Tibial nerve (tissue), 4 donors: ENCODE measurements at places on chromosomes 13 and 19. TPM values are rescaled to one million over a fixed set of nuclear protein-coding genes. Genes with fewer than 3 reads are reported as not detected.

- DNase-seq, result no peak
Observed at GRCh38 chr19:1685046-1685445, 32.6 kb upstream of the TCF3 start.

The IZUMO2 gene
- not detected for total RNA-seq

The PLPP2 gene
- 2.5 TPM for total RNA-seq

DNA sequence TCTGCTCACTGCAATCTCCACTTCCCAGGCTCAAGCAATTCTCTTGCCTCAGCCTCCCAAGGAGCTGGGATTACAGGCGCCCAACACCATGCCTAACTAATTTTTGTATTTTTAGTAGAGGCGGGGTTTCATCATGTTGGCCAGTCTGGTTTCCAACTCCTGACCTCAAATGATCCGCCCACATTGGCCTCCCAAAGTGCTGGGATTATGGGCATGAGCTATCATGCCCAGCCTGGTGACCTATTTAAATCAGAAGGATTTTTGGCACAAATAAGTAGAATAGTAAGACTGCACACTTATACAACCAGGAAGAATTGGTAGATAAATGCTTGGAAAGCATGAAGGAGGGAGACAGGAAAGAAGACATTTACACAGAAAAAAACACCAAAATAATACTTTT lies 53.4 kb upstream of the AKAP11 start:
- DNase-seq, result no peak

GRCh38 chr13:40132249-40132648 lies 476.8 kb downstream of the COG6 start:
- DNase-seq, result no peak

- DNase-seq, result no peak
Observed at GRCh38 chr19:38304866-38305429, 897 bp downstream of the C19orf33 start.

The CEACAM5 gene
- total RNA-seq, result not detected

The TUBA3C gene
- not detected for total RNA-seq

GRCh38 chr13:19586904-19587634 lies 25.7 kb upstream of the TPTE2 start:
- DNase-seq, result no peak

DNA sequence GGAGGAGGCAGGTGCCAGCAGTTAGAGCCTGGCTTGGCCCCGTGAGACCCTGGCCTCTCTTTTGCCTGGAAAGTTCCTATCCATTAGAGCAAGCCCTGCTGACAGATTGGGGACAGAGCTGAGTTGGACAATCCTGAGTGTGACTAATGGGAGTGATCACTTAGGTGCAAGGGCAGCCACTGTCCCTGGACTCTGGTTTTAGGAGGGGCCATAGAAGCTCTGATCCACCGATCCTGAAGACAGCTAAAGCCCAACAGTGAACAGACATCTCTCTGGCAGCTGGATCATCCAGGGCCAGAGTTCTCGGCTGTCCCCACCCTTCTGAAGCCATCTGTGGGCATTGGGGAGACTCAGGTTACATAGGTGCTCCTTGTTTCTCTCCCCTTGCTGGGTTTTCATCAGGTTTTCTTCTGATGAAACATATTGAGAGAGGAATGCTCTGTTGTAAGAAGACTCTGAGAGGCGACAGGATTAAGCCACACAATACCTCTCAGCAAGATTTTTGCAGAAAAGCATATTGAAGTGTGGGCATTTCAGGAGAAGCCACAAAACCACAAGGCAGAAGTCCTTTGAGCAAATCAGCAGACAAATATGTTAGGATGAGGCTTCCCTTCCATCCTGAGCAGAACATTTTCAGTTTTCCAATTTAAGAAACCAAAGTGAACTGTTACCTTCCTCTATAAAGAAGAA lies 288.0 kb upstream of the MAB21L1 start:
- no peak for DNase-seq

DNA sequence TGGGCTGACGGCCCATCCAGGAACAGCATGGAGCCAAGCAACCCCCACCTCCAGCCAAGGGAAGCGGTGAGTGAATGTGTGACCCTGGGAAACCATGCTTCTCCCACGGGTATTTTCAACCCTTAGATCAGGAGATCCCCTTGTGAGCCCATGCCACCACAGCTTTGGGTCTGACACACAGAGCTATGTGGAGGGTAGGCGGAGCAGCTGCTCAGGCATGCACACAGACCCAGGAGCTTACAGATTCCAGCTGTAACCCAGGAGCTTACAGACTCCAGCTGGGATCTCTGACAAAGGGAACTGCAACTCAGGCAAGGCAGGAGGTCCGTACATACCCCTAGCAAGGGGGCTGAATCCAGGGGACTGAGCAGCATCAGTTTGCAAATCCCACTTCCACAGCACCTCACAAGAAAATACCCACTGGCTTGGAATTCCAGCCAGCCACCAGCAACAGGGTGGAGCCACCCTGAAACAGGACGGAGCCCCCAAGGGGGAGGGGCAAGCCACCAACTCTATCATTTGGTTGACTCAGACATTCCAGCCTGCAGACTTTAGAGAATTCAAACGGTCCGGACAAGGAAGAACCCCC lies 40.8 kb upstream of the RFXAP start:
- no peak for DNase-seq

DNA sequence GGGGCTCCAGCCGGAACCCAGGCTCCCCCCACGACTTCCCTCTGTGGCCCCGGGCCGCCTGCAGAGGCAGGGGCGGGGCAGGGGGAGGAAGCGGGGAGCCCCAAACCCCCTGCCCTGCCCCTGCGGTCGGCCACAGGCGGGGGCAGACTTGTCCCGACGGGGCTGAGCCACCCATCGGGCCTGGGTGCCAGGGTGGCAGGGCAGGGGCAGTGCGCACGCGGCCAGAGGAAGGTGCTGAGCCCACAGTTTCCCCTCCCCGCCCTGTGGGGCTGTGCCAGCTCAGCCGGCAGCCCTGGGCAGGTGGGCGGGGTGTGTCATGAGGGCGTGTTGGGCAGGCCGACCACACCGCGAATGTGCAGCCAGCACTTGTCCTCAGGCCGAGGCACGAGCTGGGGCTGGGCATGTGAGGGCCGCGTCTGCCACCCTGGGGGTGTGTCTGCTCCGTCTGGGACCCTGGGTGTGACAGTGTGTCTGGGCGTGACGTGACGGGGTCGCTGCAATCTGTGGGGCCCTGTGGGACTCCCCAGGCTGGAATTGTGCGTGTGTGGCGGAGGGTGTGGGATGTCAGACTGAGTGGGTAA lies 17.7 kb downstream of the CCDC97 start:
- DNase-seq, result no peak

The SMIM44 gene
- not detected for total RNA-seq

- no peak for DNase-seq
Observed at GRCh38 chr13:77521194-77521593, 14.3 kb upstream of the SCEL start.

DNA sequence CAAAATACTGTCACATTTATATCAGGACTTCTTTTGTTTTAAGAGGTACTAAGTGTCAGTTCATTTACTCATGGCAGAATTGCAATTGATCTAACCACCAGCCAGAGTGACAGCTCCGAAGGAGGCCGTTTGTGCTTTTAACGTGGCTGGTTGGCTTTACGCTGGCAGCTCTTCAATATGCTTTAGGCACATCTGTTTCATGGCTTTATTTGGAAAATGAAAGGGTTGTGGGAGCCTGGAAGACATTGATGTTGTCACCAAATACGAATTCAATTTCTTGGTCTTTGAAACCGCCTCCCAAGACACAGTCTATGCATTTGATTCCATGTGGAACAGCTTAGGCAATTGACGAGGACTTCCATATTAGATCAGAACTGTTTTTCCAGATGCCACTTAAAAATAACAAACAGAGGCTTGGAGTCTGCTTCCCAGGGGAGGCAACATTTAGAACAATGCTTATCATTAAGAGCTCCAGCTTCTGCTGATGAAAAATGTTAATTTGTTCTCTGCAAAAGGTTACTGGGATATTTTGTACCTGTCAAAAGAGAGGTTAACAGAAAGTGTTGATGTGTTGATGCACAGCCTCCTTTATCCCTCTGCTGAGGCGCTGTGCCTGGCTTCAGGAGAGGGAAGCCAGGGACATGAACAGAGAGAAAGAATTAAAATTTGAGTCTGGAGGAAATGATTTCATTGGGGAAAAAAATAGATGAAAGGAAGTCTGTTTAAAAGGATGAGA lies 64.0 kb upstream of the TNFRSF19 start:
- DNase-seq, result no peak

DNA sequence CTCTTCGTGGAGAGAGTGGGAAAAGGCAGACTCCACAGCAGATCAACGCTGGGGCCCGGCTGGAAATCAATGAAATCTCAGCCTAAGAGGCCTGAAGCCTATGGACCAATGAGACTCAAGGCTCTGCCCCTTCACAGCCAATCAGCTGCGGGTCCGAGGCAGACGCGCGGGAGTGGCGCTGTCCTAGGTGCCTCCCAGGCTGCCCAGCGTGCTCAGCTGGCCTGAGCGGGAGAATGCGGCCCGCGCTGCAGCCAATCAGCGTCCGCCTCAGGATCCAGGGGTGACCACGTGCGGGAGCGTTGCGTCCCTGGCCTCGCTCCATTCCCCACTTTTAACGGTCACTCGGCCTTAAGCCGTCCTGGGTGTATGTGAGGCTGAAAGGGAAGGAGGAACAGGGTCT lies at the start of gene ZBTB32:
Gene ZBTB32, plus strand, starts transcription at position 341 of the 400 bp plus-strand sequence. CDS start 10,069 bp downstream, outside the sequence.
- DNase-seq, result no peak

- no peak for DNase-seq
Observed at GRCh38 chr13:40580566-40581276, 85.7 kb downstream of the FOXO1 start.

DNA sequence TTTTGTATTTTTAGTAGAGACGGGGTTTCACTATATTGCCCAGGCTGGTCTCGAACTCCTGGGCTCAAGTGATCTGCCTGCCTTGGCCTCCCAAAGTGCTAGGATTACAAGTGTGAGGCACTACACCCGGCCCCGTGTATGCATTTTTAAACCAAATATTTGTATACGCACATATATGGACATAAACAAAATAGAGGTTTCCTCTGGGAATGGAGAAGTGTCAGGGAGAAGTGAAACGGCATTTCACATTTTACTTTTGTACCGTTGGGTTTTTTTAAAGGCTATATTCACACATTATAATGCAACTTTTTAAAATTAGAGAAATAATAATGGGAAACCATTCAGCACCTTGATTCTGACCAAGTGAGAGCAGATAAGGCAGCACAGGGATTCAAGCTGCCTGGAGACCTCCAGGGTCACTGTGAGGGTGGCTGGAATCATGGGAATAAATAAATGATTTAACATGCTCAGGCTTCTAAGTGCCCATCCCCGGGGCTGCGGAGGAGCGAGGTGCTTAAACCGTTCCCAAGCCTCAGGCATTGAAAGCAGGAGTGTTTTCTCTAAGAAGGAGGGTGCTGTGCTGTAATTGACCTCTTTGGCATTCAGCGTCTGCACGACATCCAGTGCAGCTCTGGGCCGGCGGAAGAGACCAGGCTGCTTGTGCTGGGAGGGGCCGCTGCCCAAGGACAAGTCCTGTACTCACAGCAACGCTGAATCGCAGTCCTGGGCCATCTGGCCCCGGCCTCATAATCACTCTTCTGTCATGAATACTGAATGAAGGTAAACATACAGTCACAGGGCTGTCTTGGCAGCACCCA lies 24.7 kb downstream of the GPR42 start:
- no peak for DNase-seq

GRCh38 chr19:1591421-1592023 lies 1.1 kb downstream of the MBD3 start:
- no peak for DNase-seq

DNA sequence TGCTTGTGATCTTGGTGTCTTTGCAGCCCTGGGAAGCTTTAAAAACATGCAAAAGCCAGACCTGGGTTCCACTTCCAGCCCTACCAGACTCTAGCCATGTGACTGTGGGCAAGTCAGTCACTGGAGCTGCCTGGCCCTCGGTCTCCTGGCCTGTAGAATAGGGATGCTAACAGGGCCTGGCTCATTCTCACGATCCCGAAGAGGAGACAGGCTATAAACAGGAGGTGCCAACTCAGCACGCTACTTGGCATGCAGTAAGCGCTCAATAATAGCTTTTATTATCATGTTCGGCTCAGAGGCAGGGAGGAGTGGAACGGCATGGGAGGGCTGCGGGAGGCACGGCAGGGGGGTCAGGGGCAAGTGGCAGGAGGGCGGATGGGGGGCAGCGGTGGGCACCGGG lies 1.7 kb downstream of the CTXN1 start:
- no peak for DNase-seq

The TPTE2 gene
- total RNA-seq, result 2.0 TPM

- no peak for DNase-seq
Observed at GRCh38 chr13:31204592-31204991, 4.8 kb downstream of the B3GLCT start.

The ATP1A3 gene
- total RNA-seq, result not detected

GRCh38 chr13:39411511-39411910 lies 191.5 kb downstream of the LHFPL6 start:
- DNase-seq, result no peak

DNA sequence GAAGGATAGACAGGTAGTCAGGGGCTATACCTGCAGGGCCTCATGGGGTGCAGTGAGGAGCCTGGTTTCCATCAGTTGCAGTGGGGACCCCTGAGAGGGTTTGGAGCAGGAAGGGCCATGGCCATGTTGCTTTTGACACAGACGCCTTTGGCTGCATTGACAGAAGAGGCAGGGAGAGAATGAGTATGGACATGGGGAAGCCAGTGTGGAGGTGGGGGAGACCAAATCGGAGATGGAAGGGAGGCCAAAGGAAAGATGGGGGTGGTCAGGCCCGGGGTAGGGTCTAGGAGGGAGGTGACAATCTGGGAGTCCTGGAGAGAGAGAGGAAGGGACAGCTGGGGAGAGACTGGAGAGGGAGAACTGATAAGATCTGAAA lies 1.3 kb downstream of the HSD11B1L start:
- no peak for DNase-seq

- DNase-seq, result no peak
Observed at GRCh38 chr19:35000647-35001501, 751 bp downstream of the GRAMD1A start.

DNA sequence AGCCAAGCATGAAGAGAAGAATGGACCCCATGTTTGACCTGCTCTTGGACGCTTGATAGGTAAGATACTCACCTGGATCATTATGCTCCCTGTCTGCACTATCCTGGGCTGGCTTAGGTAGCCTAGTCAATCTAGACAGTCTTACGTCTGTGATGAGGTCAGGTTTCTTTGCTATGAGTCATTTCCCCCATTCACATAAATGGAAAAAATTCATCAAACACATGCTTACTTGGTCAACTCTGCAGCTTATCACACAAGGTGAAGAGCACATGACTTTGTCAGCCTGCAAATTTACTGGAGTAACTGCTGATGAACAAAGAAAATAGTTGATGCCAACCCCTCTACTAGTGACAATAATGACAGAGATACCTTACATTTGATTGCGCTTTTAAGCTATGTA lies 170.0 kb downstream of the NUFIP1 start:
- DNase-seq, result no peak

- no peak for DNase-seq
Observed at GRCh38 chr19:16036941-16037340, 39.4 kb upstream of the TPM4 start.

- DNase-seq, result no peak
Observed at GRCh38 chr13:110597041-110597689, 18.2 kb upstream of the NAXD start.
